ENCODE measurements at places on chromosomes 5 and 9.

DNA sequence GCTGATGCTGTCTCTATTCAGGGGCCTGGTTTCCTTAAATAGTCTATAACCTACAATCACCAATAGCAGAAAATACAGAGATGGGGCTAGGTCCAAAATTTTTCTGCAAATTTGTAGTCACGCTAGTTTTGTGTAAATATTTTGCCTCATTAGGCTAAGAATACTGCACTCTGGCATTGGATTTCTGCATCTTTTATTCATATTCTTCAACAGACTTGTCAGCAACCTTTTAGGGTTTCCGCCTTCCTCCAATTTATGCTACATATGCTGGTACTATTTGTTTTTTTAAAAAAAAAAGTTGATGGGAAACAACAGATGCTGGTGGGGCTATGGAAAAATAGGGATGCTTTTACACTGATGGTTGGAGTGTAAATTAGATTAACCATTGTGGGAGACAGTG, 202.3 kb downstream of the GABRB2 start:
- no peak for DNase-seq

DNA sequence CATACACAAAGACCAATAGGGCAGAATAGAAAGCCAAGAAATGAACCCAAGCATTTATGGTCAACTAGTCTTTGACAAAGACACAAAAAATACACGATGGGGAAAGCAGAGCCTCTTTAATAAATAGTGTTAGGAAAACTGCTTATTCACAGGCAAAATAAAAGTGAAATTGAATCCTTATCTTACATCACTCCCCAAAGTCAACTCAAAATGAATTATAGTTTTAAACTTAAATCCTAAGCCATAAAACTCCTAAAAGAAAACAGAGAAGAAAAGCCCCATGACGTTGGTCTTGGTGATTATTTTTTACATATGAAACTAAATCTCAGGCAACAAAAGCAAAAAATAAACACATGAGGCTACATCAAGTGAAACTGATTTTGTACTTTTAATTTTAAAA, 46.8 kb downstream of the CHSY3 start:
- no peak for DNase-seq

- DNase-seq = no peak
Observed at GRCh38 chr9:127417131-127418036, 6.8 kb upstream of the ZNF79 start.

DNA sequence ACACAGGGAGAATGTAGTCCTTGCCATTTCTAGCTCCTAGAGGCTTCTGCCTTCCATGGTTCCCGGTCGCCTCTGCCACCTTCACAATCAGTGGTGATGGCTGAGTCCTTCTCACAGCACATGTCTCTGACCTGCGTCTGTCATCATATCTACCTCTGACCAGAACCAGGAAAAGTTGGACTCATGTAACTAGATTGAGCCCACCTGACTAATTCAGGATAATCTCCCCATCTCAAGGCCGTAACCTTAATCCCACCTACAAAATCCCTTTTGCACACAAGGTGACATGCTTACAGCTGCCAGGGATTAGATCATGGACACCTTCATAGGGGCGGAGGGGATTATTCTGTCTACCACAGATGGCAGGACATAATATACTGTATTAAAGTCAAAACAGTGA, 375.6 kb downstream of the ICE1 start:
- no peak for DNase-seq

GRCh38 chr5:9956725-9957124, 293.0 kb downstream of the ATPSCKMT start:
- no peak for DNase-seq

DNA sequence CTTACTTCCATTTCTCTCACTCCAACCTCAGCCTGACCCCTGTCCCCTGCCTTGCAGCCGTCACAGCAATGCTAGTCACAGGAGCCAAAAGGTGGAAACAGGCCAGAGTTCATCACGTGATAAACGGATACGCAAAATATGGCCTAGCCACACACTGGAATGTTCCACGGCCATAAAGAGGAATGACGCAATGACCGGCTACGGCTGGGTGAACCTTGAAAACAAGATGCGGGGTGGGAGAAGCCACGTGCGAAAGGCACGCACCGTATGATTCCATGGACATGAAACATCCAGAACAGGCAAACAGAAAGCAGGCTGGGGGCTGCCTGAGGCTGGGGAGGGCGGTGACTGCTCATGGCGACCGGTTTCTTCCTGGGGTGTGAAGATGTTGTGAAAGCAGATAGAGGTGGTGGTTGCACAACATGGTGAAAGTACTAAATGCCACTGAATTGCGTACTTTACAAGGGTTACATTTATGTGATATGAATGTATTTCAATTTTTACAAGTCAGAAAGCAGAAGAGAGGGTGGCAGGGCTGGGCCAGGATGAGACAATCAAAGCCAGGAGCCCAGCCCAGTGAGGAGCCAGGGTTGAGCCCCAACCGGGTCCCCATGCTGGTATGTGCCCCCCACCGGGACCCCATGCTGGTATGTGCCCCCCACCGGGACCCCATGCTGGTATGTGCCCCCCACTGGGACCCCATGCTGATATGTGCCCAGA, 117.8 kb upstream of the SARDH start:
- DNase-seq = no peak

GRCh38 chr5:151775025-151775606, 3.4 kb downstream of the G3BP1 start:
- DNase-seq = no peak

- DNase-seq = no peak
Observed at GRCh38 chr9:90092508-90092907, 487.7 kb downstream of the GADD45G start.

- no peak for DNase-seq
Observed at GRCh38 chr5:96855031-96855872, 21.0 kb upstream of the ERAP2 start.

DNA sequence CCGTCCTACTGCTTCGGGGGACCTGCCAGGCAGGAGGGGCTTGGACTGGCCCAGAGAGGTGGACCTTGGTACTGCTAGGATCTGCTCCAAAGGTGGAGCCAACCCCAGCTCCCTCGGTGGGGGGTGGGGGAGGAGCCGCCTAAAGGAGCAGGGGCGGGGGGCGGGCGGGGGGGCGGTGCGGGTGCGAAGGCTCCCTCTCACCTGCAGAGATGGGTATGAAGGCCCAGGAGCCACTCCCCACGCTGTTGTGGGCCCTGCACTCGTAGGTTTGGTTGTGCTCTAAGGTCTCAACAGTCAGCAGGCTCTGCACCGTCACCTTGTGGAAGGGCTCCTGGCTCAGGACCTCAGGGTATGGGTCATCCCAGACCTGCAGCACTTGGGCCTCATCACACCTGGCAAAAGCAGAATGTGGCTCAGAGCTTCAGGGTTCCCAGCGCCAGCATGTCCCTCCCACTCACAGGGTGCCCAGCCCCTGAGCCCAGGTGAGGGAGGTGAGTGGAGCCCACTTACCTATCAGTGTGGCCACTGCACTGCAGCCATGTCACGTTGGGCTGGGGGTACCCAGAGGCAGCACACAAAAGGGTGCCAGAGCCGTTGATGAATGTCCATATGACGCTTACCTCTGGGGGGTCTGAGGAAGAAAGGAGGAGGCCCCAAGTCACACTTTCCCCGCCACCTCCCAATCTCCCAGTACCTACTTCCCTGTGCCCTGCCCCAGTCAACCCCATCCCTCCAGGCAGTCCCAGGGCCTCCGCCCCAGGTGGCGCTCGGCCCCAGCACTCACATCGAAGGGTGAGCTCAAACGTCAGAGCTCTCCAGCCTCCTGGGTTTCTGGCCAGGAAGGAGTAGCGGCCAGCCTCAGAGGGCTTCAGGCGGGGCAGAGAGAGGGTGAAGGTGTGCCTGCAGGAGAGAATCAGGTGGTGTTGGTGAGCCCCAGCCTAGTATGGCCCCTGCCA, 16.4 kb downstream of the CSF1R start:
- DNase-seq = no peak

GRCh38 chr5:133236976-133237375, 185.2 kb downstream of the HSPA4 start:
- DNase-seq = no peak

- no peak for DNase-seq
Observed at GRCh38 chr5:91111473-91112238, 271.5 kb downstream of the ARRDC3 start.

DNA sequence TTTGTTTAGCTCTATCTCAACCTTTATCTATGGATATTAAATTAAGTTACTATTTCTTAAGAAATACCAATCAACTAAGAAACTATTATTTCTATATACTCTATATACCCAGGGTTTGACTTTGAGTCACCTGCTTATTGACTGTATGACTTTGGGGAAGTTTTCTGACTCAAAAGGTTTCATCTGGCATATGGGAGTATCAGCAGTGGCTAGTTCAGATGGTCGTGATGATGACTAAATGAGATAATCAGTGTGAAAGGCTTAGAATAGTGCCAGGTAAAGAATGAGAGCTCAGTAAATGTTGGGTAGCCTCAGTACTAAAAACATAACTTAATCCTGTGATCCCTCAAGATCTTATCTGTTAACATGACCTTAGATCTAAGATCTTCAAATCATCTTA, 179.7 kb upstream of the ISL1 start:
- DNase-seq = no peak

- DNase-seq = no peak
Observed at GRCh38 chr5:173549644-173550043, 66.8 kb downstream of the BOD1 start.

GRCh38 chr5:30838936-30839496, 354.5 kb upstream of the CDH6 start:
- no peak for DNase-seq
